ENCODE measurements at places on chromosomes 5 and 9.

GRCh38 chr9:1048811-1049210, 1.3 kb upstream of the DMRT2 start:
- DNase-seq = no peak

- DNase-seq = no peak
Observed at GRCh38 chr5:181243018-181243563, 615 bp downstream of the RACK1 start.

- no peak for DNase-seq
Observed at GRCh38 chr5:149019679-149020078, 43.2 kb downstream of the SH3TC2 start.

- DNase-seq = no peak
Observed at GRCh38 chr5:147427521-147428401, 82.1 kb downstream of the DPYSL3 start.

GRCh38 chr5:126921241-126922091, 108.9 kb downstream of the MARCHF3 start:
- no peak for DNase-seq

GRCh38 chr5:181037365-181037861, 2.7 kb upstream of the BTNL9 start:
- DNase-seq = no peak

- DNase-seq = no peak
Observed at GRCh38 chr5:53820119-53820801, 259.8 kb downstream of the NDUFS4 start.

GRCh38 chr9:90858457-90858901, 56.9 kb downstream of the SYK start:
- no peak for DNase-seq

DNA sequence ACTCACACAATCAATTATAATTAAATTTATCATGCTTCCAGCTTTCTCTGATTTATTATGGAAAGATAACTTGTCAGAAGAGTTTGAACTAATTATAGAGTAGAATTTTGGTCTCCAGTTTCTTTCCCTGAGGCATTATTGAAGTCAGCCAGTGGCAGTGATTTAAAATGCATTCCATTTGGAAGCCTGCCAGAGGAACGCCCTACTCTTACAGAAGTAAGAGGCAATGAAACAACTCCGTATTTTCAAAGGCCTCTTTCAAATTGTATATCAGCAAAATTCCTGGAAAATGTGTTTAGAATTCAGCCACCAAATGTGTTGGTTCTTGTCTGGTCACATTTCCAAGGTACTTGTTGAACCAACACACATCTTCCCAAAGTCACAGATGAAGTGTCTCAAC, 640.9 kb downstream of the SEMA5A start:
- no peak for DNase-seq

GRCh38 chr9:81717061-81717746, 27.9 kb upstream of the TLE1 start:
- no peak for DNase-seq

DNA sequence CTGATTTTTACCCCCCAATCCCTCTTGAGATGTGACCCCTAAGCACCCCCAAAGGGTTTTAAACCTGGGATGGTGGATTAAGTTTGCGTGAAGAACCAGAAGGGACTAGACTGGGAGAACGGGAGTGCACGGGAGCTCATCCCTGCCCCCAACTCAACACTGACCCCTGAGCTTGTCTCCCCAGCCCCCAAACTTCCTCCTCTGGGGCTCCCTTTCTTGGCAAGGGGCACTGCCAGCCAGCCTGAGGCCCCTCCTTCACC, 5.0 kb upstream of the SET start:
- DNase-seq = no peak

DNA sequence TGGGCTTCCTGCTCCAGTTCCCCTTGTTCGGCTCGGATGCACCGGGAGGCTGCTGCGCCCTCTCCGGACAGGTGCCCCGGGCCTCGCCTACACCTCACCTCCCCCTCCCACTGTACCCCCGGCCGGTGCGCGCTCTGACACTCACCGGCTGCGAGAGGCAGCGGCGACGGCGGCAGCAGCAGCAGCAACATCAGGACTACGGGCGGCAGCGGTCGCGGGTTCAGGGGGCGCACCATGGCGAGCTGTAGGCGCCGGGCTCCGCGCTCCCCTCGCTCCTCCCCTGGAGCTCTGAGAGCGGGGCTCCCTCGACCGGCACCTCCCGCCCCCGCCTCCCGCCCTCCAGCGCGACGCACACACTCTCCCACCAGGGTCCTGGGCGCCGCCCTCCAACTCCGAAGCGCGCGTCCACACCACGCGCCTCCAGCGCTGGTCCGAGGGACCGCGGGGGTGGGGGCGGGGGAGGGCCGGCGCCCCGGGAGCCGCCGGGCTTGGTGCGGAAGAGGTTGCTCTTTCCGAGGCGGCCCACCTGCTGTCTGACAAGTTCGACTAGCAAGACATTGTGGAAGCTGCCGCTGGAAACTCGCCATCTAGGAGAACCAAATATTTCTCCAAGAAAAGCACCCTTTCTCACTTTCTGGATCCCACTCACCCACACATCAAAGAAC, at the start of gene GFRA3:
Gene GFRA3 (minus strand): TSS at position 433 of the 665 bp plus-strand sequence. CDS start 197 bp downstream, at position 236.
- DNase-seq = no peak

GRCh38 chr5:51380603-51381207, 2.5 kb upstream of the ISL1 start:
- no peak for DNase-seq

GRCh38 chr5:88145221-88145610, 123.4 kb downstream of the TMEM161B start:
- no peak for DNase-seq

GRCh38 chr9:6052293-6052919, 37.0 kb upstream of the RANBP6 start:
- DNase-seq = no peak

DNA sequence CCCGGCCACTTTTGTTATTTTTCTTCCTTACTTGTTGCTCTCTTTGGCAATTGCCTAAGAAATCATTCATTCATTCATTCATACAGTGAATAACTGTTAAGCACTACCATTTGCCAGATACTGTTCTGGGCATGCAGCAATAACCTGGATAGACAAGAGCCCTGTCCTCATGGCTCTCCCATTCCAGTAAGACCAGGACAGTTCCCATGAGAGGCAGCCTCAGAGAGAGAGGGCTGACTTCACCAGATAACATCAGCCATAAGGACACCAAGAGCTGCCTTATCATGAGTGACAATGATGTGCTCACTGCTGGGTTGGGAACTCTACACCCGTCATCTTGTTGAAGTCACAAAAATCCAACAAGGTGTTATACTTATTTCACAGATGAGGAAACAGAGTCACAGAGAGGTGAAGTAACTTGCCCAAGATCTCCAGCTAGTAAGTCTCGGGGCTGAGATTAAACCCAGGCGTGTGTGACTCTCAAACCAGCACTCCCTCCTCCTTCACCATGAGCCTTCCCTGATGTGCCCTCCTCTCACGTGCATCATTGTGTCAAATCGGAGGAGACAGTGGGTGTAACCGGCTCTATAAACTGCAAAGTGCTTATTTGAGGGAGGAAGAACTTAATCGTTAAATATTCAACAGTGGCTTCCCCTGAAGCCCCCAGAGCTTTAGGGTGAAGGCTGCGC, 61.1 kb upstream of the TBC1D2 start:
- DNase-seq = no peak

Measured in stimulated activated CD8-positive, alpha-beta memory T cell treated with anti-CD3 and anti-CD28 coated beads, Interleukin-2, amount 100 ng/mL, for 1 hour (primary cell).